Kidney tubule cell (primary cell): ENCODE measurements at places on chromosomes 6 and 20.

- no peak for DNase-seq
Measured at GRCh38 chr20:48805286-48805685, 22.5 kb downstream of the PREX1 start.

- DNase-seq, result peak; percentile 27
Measured at GRCh38 chr6:32972353-32973143, 4.2 kb downstream of the BRD2 start.

GRCh38 chr20:35592339-35592974 lies 23.2 kb upstream of the SPAG4 start:
- DNase-seq, result no peak

GRCh38 chr20:11012975-11013374 lies 339.2 kb upstream of the JAG1 start:
- no peak for DNase-seq

DNA sequence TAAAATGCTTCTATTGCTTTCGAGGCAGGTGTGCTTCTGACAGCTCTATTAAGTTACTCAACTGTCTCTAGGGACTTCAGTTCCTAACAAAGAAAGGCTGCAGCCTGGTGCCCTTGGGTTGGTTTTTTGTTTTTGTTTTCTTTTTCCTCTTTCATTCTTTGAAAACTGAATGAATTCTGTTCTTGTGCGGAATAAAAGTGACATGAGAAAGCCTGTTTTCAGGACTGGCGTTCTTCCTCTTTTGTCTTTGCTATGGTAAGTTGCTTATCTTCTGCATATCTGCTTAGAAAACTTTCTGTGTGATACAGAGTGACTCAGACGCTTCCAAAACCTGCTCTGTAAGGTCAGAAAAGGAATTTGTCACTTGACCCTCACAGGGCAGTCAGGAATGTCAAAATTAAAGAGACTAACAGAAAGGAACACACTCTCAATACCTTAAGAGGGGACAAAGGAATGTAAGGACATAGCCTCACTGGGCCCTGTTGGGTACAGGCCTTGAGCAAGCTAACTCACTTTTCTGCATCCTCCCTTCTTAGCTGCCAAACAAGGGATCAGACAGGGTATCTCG lies 56.2 kb upstream of the NHSL1 start:
- peak; percentile 68 for DNase-seq

- no peak for DNase-seq
Measured at GRCh38 chr20:33896509-33896908, 85.4 kb downstream of the CHMP4B start.
